CD4-positive, alpha-beta memory T cell (primary cell): ENCODE measurements at places on chromosomes 12 and 14.

DNA sequence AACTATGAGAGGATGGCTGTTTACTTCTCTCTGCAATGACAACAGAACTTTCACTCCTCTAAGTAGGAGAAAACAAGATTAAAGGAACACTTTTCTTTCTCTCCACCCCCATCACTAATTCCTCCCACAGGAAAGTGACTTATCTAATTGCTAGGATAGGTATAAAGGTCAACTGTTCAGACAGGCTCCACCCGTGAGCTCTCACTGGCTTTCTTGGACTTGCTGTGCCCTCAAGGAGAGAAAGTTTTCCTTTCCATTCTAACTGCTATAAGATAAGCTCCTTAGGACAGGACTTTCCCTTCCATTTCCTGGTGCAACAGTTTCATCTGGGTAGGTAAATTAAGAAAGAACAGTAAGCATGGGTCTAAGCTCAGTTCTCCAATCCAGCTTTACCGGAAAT lies 4.8 kb downstream of the SLC41A2 start:
- no peak for DNase-seq

- DNase-seq, result no peak
These were observed 1.8 kb downstream of the CCDC85C start for GRCh38 chr14:99602054-99602787.

- no peak for DNase-seq
These were observed 2.1 kb upstream of the BDKRB2 start for GRCh38 chr14:96202441-96203094.

GRCh38 chr12:13442457-13442856 lies 245.9 kb downstream of the EMP1 start:
- DNase-seq, result no peak

DNA sequence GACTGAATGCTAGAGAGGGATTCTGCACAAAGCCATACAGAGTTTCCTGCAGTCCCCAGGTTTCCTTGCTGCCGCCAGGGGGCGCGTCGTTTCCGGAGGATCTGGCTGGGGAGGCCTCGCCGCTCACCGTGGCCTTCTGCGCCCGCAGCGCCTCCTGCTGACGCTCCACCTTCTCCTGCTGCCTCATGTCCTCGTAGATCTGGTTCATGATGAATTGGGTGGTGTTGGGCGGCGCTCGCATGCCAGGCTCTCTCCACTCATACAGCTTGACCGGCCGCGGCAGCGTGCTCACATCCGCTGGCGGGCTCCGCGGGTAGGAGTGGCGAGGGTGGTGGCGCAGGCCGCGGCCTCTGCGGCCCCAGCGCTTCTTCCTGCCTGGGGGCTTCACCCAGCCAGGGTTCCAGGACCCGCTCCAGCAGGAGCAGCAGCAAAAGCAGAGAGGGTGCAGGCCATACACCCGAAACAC lies 987 bp downstream of the CCER1 start:
- DNase-seq, result no peak

DNA sequence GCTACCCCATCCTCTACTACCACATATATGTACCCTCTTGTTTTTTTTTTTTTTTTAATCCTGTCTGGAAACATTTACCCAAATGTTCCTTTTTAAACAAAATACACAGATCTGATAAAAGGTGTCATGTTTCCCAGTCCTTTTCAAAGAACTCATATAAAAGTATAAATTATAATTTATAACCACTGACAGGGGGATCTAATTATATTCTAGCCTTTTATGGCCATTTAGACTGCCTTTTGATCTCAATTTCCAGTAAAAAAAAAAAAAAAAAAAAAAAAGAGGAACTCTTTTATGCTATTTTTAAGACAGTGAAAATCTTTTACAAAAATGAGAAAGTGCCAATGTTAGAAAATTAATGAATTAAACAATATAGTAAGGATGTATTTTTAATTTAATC lies 65.0 kb downstream of the NAV3 start:
- DNase-seq, result no peak
